ENCODE measurements at places on chromosomes 7 and 10. TPM values are rescaled to one million over a fixed set of nuclear protein-coding genes. Genes with fewer than 3 reads are reported as not detected.
A peak's percentile ranks its signal among the peaks of the same experiment; 100 is the strongest.

The RET gene
- 0.17 TPM for total RNA-seq

DNA sequence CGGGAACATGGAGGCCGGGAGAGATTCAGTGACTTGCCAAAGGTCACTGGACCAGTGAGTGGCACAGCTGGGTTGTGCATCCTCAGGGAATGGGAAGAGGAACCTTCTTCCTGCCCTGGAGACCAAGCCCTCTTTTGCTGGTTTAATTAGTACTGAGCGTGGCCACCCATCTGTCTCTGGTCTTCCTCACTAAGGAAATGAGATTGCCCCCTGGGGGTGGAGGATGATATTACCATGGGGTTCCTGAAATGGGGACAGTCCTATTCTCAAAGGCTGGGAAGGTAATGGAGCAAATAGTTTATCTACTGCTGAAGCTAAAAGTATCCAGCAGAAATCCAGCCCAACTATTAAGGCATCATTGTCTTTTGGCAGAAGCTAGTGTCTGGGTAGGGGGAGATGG, 98.6 kb upstream of the FGFR2 start:
- peak; percentile 35 for DNase-seq

The BTBD16 gene
- total RNA-seq = not detected

DNA sequence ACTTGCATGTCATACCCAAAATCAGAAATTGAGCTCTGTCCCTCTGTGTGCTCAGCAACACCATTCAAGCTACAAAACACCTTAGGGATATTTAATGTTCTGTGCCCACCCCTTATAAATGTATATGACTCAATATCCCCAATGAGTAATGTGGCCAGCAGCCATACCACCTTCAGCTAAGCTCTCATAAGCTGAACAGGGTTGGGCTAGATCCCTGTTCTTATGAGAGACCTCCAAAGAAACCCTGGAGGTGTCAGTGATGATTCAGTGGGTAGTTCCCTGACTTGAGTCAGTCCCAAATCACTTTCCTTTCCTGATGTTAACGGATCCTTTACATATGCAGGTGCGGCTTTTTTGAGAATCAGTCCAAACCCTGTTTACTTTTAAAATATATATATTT, 253.8 kb downstream of the CREB5 start:
- no peak for DNase-seq

The SHH gene
- not detected for total RNA-seq

DNA sequence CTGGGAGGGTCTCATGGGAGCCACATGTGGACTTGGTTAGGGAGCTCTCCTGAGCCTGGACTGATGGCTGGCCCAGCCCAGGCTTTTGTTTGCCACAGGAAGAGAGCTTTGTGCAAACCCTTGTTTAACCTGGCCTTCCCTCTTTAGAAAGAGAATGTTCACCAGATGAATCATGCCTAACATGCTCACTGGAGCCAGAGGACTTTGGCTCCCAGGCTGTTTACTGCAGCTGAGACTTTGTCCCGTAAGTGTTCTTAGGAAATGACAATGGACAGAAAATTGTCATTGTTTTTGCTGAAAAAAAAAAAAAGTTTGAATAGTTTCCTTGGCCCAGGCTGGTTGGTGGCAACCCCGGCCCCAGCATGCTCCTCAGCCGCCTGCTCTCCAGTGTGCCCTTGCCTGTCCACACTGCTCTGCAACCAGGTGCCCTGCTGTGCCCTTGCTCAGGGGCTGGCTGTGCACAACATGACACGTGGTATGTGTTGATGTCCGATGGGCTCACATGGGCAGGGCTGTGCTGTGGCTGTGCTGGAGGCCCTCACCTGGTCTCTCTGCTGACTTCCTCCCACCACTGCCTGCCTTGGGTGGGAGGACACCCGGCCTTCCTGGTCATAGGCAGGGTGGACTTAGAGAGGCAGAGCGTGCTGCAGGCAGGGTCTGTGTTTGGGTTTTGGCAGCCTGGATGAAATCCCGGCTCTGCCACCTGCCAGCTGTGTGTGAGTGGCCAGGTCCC, 215.3 kb upstream of the ZNF32 start:
- DNase-seq = no peak

GRCh38 chr7:108193594-108194498, 63.7 kb upstream of the LAMB4 start:
- DNase-seq = no peak

GRCh38 chr10:35794703-35795102, 152.6 kb upstream of the FZD8 start:
- DNase-seq = no peak

DNA sequence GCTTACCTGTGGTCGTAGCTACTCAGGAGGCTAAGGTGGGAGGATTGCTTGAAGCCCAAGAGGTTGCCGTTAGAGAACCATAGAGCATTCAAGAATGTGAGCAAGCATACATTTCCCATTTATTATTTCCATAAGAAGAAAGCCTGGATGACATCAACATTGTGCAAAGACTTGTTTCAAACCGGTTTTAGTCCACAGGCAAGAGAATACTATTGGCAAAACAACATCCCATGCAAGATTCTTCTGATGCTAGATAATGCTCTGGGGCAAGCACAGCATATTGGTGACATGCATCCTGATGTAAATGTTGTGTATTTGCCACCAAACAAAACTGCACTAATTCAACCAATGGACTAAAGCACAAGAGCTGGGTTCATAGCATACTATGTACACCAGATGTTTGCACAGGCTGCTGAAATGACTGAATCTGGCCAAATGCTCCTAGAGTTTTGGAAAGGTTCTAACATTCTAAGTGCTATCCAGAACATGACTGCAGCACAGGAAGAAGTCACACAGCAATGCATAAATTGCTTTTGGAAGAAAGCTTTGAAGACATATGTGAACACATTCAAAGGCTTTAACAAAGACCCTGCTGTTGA, 42.6 kb downstream of the OTUD1 start:
- no peak for DNase-seq

DNA sequence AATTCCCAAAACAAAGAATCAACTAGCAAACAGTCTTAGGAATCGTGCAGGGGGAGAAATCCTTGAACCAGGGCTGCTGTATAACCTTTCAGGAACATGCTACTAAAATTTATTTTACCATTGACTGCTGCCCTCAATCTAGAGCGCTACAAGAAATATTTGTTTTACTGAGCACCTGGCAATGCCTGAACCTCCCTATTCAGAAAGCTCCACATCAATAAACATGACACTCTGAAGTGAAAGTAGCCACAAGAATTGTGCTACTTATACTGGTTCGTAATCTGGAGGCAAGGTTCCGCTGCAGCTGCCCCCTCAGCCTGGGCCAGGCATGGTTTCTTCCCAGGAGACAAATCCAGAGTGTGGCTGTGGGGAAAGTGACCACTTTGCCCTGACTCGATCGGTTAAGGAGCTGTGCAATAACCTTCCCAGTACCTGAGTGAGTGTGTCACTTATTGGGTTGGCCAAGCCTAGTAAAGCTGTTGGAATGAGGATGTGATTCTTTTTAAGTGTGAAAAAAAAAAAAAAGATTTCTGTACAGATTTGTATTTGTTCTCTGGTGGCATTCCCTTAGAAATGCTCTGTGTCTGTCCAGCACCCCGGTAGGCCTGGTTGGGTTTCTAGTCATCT, 7.7 kb downstream of the VWA2 start:
- DNase-seq = no peak

DNA sequence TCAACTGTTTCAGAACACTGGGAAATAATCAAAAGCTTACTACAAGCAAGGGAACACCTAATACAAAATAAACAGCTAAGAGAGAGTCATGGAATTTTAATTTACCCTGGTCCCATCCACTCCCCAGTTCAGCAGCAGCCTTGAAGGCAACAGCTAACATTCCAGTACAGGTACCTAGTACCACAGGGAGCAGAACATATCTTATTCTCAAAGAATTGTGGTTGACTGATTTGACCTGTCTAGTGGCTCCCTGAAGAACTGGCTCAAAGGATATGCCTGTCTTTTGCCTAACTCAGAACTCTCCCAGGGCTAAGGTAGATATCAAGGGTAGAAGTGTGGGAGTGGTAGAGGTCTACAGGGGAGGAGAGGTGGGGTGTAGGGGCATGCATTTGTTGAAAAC, 32.3 kb downstream of the SMURF1 start:
- no peak for DNase-seq

The ARL4A gene
- total RNA-seq = 12.7 TPM

DNA sequence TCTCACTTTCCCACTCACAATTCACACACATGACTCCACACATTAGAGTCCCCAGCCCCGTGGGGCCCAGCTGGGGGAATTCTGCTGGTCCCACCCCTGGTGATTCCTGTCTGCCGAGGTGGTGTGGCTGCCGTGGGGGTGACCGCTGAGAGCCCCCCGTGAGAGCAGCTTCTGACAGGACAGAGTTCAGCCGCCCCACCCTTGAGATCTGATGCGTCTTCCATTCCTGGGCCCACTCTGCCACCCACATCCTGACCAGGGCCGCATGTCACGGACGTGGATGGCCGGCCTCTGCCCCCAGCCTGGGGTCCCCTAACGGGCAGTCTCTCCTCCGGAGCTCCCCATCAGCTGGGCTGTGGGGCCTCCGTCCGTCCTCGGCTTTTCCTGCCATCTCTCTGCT, 240.1 kb upstream of the PITRM1 start:
- DNase-seq = no peak

The FKBP6 gene
- total RNA-seq = not detected

GRCh38 chr10:10552948-10553347, 464.7 kb upstream of the CELF2 start:
- DNase-seq = peak; percentile 9

All from activated CD4-positive, alpha-beta memory T cell treated with anti-CD3 and anti-CD28 coated beads for 36 hours (primary cell).